ENCODE measurements at places on chromosomes 7 and 10.

DNA sequence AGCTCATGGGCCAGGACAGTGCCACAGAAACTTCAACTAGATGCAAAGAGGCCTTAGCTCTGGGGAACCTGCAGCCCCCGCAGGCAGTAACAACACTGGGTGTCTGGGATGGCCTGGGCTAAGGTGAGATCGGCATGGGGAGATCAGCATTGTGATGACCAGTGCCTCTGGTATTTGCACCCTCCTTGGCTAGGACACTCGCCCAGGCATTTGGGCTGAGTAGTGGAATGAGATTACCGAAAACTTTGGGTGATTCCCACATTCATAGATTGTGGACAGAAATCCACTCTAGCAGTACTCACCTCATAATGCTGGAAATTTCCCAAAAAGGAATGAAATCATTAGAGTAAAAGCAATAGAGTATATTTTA is 70.6 kb upstream of the ZMIZ2 start:
- DNase-seq, result no peak

GRCh38 chr7:126856691-126857291 is 395.9 kb downstream of the GRM8 start:
- DNase-seq, result no peak

GRCh38 chr7:101576998-101577397 is 52.1 kb downstream of the MYL10 start:
- DNase-seq, result no peak

GRCh38 chr7:98617960-98618418 is 904 bp downstream of the NPTX2 start:
- DNase-seq, result no peak

- no peak for DNase-seq
Observed at GRCh38 chr7:91446819-91447218, 182.6 kb downstream of the FZD1 start.
